ENCODE measurements at places on chromosomes 11 and 22.

- no peak for DNase-seq
Observed at GRCh38 chr11:99638073-99638553, 617.4 kb downstream of the CNTN5 start.

DNA sequence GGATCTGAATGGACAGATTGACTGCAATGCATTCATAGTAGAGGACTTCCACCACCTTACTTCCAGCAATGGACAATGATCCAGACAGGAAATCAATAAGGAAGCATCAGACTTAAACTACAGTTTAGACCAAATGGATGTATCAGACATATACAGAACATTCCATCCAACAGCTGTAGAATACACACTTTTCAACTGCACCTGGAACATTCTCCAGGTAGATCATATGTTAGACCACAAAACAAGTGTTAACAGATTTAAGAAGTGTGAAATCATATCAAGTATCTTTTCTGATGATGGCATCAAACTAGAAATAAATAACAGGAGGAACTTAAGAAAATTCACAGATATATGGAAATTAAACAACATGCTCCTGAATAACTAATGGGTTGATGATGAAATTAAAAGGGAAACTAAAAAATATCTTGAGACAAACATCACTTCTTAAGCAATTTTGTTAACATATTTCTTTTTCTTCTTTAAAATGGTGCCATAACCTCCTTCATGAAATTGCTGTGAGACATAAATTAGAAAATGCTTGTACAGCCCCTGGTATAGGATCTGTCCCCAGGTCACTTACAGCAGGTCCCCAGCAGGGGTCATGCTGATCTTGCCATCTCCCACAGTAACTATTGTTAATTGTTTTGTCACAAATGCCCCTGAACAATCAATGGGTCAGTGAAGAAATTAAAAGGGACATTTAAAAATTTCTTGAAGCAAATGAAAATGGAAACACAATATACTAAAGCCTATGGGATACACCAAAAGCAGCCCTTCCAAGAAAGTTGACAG, 100.0 kb upstream of the OR4B1 start:
- DNase-seq, result no peak

DNA sequence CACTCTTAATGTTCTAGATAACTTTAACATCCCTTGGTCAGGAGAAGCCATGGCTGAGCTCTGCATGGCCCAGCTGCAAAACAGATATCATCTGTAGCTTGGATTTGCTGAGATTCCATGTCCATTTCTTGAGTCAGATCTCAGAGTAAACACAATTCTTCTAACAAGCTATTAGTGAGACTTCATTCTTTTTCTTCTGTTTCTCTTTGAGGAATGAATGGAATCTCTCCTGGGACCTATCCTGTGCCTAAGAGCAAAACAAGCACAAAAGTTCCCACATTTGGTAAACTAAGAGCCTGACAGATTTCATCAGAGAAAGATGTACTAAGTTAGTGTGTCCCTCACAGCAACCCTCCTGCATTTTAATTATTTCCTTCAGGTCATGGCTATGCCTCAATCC, 142.8 kb downstream of the MAML2 start:
- peak; percentile 95 for DNase-seq

DNA sequence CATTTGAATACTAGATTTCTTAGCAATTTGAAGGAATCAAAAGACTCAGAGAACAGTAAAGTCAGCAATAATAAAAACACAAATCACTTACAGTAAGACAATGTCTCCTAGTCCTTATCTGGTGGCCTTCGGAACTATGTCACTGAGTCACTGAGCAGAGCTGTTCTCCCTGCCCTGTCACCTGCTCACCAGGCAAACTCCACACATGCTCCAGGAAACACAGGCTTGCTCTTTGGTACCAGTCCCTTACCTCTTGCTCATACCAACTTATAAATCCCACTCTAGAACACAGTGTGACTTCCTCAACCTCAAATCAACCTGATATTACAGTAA, 81.1 kb upstream of the CHRM4 start:
- DNase-seq, result no peak

- peak; percentile 26 for DNase-seq
Observed at GRCh38 chr11:9990221-9990973, 303.6 kb downstream of the SBF2 start.

DNA sequence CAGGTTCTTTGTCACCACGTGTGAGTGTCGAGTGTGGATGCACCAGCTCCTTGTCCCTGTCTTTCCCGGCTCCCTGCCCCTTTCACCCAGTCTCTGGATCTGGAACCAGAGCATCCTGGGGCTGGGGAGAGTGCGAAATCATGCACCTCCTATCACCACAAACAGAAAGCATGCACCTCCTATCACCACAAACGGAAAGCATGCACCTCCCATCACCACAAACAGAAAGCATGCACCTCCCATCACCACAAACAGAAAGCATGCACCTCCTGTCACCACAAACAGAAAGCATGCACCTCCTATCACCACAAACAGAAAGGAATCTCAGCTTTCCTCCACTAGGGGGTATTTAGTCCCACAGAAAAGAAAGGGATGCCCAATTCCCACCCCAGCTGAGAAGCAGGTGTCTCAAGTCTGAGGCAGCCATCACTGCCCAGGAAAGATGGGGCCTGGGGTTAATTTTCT, 5.9 kb upstream of the GLB1L3 start:
- DNase-seq, result no peak

GRCh38 chr11:83791557-83791956, 505.4 kb upstream of the CCDC90B start:
- DNase-seq, result no peak
